ENCODE measurements at places on chromosomes 4 and X. TPM values are rescaled to one million over a fixed set of nuclear protein-coding genes. Genes with fewer than 3 reads are reported as not detected.

DNA sequence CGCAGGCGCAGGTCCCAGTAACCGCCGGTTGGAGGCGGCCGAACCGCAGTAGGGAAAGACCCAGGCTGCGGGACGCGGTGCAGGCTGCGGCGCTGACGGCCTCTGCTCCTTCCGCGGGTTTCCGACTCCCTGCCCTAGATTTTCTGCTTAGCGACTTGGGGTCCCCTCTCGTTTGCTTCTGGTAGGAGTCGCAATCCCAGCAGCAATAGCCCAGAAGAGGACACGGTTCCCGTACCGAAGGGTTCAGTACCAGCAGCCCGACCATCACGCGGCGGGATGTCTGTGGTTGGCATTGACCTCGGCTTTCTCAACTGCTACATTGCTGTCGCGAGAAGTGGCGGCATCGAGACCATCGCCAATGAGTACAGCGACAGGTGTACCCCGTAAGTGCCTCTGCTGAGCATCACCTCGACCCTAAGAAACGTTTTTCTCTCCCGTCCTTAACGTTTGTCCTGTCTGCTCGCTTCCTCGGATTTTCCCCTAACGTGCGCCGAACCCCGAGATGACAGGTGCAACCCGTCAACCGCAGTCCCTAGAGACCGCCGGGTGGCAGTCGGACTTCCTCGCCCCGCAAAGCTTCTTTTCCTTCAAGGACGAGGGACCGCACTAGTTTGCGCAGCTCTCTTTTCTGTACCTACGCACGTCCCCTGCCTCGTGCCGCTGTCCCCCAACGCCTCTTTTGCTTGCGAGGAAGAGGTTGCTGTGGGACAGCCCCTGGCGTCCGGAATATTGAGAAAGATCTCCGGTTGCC, at the start of gene HSPA4L:
TSS of gene HSPA4L (plus strand) at position 48 of the 751 bp plus-strand sequence. CDS start at position 277, 229 bp downstream.
- DNase-seq = no peak

GRCh38 chr4:101039367-101039766, 308.0 kb downstream of the PPP3CA start:
- no peak for DNase-seq

CYP2U1 gene
- total RNA-seq = 6.7 TPM

DNA sequence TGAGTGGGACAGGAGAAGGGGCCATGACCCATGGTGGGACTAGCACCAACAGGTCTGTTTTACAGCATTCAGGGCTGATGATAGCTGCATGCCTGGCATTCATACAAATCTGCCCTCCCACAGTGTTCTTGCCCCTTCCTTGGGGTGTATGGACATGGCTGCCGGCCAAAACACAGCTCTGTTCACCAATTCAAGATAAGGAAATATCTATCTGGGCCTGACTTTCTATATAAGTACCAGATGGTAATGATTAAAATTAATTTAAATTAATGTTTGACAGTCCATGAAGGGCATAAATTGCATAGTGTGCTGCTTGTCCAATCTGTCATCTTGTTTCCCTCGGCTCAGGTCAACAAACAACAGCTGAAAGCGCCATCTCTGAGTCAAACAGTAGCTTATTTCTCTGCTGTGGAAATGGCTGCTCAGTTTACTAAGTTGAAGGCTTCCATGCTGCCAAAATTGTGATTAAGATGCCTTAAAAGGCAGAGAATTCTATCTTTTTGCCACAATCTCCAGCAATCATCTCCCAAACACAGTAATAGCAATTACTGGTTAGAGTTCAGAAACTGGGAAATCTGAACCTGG, 67.0 kb upstream of the TSPAN7 start:
- DNase-seq = no peak

GPR173 gene
- total RNA-seq = not detected

DNA sequence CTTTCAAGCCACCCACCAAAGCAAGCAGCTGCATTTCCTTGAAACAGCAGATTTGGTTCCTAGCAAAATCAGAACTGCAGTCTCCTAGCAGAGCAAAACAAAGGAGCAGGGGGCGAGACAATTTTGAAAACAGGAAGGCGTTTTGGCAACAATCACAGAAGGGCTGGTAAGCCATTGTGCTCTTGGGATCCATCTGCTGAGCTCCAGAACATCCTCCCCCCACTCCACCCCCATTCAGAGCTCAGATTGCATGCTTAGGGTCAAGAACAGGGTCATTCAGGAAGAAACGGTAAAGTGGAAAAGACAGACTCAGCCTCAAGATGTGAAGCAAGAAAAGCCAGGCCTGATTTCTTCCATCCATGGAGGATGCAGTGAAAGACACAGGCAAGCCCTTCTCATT, 7.6 kb upstream of the PCDH19 start:
- no peak for DNase-seq

Measured in esophagus squamous epithelium (tissue), 5 donors.